ENCODE measurements at places on chromosomes 2 and 18.
A peak's percentile ranks its signal among the peaks of the same experiment; 100 is the strongest.

GRCh38 chr2:160278879-160279177, 78.8 kb upstream of the ITGB6 start:
- DNase-seq: no peak

DNA sequence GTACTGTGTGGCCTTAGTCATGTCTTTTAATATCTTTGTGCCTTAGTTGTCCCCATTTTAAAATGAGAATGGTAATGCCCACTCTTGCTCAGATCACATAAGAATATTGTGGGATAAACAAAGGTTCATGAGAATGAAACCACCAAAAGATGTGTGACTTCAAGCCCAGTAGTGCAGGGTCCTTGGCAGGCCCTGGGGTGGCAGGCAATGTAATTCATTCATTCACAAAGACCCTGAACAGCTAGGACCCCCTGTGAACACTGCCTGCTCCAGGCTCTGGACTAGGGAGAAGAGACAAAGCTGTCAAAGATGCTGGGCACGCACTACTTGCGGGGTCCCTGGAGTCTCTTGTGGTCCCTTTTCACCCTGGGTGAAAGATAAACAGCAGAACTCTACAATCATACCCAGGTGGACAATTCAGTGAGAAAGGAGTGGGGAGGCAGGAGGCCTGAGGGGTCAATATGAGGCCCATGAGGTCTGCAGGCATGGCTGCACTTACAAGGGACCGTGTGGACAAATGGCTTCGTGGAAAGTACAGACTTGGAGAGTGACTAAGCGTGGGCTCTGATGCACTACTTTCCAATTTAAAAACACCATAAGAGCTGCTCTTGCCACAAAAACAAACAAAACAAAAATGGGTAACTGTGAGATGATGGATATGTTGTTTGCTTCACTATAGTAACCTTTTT, 136.1 kb downstream of the SMAD7 start:
- peak; percentile 51 for DNase-seq

GRCh38 chr18:37787452-37787851, 221.9 kb upstream of the CELF4 start:
- no peak for DNase-seq

- DNase-seq: no peak
Observed at GRCh38 chr2:20351555-20352229, 1.0 kb upstream of the PUM2 start.

GRCh38 chr2:183950673-183951072, 647.7 kb upstream of the ZNF804A start:
- DNase-seq: no peak

- no peak for DNase-seq
Observed at GRCh38 chr2:96952976-96953610, 33.3 kb downstream of the FAM178B start.

- DNase-seq: no peak
Observed at GRCh38 chr18:78046631-78047030, 797.0 kb downstream of the GALR1 start.

DNA sequence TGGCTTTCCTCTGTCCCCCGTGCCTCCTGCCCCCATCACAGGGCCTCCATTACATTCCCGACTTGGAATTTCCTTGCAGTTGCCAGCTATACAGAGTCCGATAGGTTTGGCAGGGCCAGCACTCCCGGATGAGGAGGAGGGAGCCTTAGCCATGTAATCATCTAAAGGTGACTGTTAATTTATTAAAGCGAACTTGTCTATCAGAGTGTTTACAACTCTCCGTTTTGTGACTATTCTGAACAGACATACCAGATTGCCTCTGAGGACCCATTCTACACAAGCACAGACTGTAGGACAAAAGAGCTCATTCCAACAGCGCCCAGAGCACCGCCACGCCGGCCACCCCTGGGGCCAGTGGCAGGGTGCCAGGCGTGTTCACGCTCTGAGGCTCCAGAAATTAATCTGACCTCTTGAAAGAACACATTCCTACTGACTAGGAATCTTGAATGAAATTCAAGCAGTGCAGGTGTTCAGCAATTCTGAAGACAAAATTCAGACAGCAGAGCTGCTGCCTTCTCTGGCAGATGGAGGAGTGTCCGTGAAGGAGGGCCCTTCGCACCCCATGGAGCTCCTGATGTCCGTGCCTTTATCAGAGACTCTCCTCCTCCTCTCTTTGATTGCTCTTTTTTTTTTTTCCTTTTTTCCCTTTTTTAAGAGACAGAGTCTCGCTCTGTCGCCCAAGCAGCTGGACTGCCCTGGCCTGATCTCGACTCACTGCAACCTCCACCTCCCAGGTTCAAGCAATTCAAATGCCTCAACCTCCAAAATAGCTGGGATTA, 58.1 kb upstream of the RALBP1 start:
- DNase-seq: no peak

- DNase-seq: no peak
Observed at GRCh38 chr2:63444565-63445288, 143.6 kb downstream of the WDPCP start.

GRCh38 chr2:228447266-228447915, 265.9 kb upstream of the SPHKAP start:
- no peak for DNase-seq

GRCh38 chr18:55142410-55142809, 183.1 kb upstream of the CCDC68 start:
- DNase-seq: no peak

GRCh38 chr2:43169099-43169945, 57.1 kb downstream of the ZFP36L2 start:
- no peak for DNase-seq

DNA sequence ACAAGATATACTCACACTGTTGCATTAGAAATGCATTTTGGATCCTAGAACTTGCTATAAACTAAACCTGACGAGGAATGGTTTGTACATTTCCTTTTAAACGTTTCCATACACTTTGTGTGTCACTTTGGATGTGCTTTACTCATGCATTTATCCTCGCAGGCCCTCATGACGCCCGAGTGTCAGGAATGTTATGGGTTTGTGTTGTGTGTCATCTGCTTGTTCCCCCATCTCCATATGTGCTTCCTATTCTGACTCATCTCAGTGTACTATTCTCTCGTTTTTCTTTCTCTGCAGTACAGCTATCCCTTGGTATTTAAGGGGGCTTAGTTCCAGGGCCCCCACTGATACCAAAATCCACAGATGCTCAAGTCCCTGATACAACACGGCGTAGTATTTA, 121.5 kb upstream of the RASGRP3 start:
- no peak for DNase-seq
